SIG-M5 (cell line): ENCODE measurements at places on chromosomes 16 and 17.

GRCh38 chr16:7688811-7689210, 356.2 kb downstream of the RBFOX1 start:
- no peak for DNase-seq

DNA sequence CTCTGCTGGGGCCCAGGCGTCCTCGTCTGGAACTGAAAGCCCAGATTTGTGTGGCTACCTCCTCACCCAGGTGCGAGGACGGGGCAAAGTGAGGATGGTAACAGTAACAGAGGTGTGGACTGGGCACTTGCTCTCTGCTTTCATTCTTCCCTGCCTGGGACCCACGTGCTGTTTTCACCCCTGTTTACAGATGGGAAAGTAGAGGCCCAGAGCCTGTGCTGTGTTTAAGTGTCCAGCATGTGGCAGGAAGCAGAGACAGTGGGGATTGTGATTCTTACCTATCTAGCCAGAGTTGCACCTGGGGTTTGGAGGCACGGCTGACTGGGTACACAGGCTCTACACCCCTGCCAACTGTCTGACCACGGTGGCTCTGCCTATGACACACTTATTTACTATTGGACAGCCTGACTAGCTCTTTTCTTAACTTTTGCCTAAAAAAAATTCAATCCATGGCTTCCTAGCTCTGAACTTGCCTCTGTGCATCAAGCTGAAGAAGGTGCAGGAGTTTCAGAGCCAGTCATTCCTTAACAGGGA, 155.4 kb downstream of the CLEC16A start:
- no peak for DNase-seq

DNA sequence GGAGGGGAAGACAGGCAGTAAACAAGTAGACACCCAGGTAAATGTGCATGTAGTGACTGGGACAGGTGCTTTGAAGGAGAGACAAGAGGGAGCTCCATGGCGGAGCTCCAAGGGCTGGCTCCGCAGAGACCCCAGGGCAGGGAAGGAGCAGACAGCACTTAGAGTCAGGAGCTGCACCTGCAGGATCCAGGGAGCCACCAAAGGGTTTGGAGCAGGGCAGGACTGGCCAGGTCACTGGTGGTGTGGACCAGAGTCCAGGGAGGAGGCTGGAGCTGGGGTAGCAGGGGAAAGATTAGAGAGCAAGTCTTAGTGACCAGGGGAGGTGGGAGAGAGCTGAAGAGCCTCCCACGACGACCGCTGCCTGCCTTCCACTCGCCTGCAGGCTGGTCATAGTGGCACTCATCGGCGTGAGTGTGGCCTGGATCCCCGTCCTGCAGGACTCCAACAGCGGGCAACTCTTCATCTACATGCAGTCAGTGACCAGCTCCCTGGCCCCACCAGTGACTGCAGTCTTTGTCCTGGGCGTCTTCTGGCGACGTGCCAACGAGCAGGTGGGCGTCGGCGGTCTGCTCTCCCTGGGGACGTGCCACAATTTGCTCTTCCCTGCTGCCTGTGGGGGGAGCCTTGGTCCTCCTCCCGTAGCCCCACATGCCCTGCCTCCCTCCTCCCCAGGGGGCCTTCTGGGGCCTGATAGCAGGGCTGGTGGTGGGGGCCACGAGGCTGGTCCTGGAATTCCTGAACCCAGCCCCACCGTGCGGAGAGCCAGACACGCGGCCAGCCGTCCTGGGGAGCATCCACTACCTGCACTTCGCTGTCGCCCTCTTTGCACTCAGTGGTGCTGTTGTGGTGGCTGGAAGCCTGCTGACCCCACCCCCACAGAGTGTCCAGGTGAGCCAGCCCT, 14.7 kb upstream of the FAM83G start:
- DNase-seq: no peak

GRCh38 chr16:29804455-29805231, 1.7 kb upstream of the MAZ start:
- no peak for DNase-seq

DNA sequence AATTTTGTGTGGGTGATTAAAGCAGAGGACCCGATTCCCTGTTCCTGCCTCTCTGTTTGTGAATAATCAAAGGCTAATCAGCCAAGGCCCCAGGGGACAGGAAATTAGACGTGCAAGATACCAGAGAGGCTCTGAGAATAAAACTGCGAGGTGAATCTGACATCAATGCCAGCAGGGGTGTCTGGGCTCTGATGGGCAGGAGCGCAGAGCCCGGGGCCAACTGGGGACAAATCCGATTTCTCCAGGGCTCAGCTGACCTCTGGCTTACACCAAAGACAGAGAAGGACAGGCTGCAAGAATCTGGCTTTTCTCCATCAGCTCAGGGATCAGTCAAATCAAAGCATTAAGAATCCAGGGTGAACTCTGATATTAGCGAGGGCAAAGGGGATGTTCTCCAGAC, 174.3 kb downstream of the XYLT1 start:
- no peak for DNase-seq

DNA sequence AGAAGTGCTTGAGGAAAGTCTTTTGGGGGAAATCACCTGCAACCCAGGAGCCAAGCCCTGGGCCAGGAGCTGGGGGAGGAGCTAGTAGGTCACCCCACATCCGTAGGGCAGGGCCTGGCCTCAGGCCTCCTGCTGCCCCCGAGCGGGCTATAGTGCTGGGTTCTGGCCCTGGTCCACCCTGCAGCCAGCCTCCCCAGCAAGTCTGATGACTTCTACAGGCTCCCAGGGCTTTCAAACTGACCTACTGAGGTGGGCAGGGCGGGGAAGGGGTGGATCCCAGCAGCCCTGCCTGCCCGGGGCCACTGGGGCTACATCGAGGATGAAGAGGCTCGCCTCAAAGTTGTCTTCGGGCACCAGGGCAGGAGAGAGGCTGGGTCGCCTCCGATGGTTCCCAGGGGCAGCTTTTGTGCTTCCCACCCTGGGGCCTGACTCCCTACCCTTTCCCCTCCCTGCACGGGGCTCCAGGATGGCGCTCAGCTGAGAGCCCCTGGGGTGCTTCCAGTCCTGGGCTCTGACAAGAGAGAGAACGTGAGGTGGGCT, 5.0 kb downstream of the CENPX start:
- DNase-seq: no peak

- DNase-seq: no peak
Observed at GRCh38 chr16:30112197-30113030, 923 bp downstream of the GDPD3 start.

- no peak for DNase-seq
Observed at GRCh38 chr16:87352818-87353217, 30.8 kb downstream of the FBXO31 start.

DNA sequence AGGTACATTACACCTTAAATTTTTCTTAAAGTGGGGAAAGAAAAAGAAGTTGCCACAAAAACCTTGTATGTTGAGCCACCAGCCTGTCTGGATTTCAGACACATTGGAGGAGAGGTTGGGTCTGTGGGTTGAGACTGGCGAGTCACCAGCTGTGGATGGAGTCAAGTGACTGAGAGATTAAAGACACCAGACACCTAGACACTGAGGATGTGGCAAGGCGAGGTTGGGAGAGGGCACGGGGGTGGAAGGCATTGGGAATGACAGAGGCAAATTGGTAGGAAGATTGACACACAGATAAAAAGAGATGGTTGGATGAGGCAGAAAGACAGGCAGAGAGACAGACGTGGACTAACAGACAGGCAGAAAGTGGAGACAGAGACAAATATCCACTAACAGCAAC, 49.6 kb downstream of the KCNJ12 start:
- no peak for DNase-seq

DNA sequence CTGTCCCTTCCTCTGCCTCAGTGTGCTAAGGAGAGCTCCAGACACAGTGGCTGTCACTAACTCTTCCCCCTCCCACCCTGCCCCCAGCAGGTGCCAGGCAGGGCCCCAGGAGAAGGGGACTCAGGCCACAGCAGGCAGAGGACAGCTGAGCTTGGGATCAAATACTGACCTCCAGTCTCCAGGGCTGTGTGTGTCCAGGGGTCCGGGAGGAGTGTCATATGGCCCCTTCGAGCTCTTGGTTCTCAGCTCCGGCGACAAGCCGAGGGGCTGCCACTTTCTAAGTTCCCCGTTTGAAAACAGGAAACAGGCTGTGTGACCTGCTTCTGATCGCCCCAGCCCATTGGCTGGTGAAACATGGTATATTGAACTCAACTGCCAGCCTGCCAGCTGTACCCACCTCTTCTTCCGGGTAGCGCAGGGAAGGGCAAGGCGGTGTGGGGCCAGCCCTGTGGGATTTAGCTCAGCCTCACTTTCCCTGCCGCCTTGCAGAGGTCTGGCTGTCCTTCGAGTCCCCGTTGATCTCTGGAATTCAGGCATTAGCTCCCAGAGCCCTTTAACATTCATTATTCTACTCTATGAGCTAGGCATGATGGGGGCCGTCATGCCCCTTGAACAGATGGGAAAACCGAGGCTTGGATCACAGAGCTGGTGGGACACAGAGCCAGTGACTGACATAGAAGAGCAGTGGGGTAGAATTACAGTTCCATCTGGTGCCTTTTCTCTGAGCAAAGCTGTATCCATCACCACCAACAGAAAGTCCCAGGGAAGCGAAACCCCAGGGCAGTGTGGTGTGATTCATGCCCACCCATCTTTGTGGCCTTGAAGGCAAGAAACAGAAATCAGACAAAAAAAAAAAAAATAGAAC, at the start of gene SNX20:
Gene SNX20 (minus strand): TSS at position 292 of the 865 bp plus-strand sequence. CDS start 3,786 bp downstream, outside the sequence.
- DNase-seq: peak; percentile 12

GRCh38 chr17:38460082-38460715, 31.9 kb downstream of the ARHGAP23 start:
- DNase-seq: no peak

DNA sequence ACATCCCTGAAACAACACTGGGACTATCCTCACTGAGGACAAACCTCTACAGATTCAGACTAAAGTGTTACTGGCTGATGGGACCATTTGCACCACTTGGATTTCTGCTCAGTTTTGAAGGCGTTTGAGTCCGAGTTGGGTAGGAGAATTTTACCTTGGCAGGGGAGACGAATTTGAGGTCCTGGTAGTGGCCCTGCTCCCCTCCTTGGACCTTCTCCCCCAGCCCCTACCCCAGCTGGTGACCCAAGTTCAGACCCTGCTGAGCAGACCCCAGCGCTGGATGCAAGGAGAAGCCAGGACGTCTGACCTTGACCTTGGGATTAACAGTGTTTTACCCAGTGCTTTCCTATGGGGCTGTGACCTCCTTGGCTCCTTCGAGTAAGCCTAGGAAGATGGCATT, 13.6 kb downstream of the CACNG5 start:
- DNase-seq: no peak

DNA sequence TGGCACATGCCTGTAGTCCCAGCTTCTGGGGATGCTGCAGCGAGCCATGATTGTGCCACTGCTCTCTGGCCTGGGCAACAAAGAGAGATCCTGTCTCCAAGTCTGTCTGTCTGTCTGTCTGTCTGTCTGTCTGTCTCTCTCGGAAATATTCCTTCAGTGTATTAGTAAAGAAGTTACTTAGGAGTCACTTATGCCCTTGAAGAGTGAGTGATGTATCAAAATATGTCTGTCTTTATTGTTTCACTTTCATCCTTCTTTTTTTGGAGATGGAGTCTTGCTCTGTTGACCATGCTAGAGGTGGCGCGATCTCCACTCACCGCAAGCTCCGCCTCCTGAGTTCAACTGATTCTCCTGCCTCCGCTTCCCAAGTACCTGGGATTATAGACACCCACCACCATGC, 410.5 kb downstream of the WWOX start:
- DNase-seq: no peak
